ENCODE measurements at places on chromosomes 7 and 10. TPM values are rescaled to one million over a fixed set of nuclear protein-coding genes. Genes with fewer than 3 reads are reported as not detected.

Gene ZNF804B
- not detected for total RNA-seq

Gene GPR15LG
- total RNA-seq = not detected

DNA sequence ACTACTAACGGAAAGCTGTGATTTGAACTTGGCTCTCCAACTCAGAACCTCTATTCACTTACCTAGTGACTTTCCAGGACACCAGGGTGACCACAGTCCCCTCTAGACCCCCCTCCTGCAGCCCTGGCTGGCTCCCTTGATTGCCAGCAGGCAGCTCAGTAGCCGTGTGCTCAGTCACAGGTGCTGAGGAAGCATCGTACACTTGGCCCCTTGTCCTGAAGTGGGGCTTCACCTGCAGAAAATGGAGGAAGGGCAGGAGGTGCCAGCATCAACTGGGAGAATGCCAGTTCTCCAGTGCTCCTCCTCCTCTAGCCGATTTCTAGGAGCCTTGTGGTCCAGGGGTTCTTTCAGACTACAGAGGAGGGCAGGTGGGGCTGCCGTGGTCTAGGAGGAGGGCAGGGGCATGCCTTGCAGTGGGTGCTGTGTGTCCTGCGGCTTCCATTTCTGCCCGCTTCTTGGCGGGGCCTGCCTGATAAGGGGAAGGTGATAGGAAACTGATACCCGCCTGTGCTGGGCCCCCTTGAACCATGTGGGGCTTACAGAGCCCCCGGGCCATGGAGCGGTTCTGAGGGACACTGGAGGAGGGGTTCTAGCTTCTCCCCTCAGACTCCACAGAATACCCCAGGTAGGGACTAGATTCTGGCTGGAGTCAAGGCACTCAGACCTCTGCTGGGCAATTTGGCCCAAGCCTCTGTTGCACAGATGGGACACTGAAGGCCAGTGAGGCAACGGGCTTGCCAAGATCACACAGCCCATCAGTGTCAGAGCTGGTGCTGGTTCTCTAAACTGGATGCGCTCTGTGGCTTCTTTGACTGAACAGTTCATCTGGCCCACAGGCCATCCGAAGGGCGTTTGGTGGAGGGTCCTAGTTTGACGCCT lies 14.0 kb downstream of the FAM241B start:
- no peak for DNase-seq

DNA sequence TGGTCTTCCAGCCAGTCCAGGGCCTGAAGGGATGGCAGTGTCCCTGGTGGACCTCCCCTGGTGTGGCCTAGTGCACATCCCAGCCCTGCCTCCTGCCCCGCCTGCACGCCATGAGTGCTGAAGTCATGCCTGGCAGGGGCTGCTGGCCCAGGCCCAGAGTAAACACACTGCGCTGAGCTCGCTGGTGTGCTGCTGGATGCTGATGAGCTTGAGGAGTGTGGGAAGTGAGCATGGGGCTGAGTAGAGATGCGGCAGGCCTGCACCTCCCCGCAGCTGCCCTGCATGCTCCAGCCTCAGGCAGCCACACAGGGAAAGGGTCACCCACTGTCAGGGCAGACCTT lies 43.2 kb downstream of the HTRA1 start:
- DNase-seq = peak; percentile 94

- DNase-seq = no peak
Observed at GRCh38 chr7:121796936-121797656, 75.9 kb upstream of the PTPRZ1 start.
